ENCODE measurements at places on chromosomes 1 and 21. TPM values are rescaled to one million over a fixed set of nuclear protein-coding genes. Genes with fewer than 3 reads are reported as not detected.

Gene SPSB1
- 0.44 TPM for total RNA-seq

Gene RIPPLY3
- not detected for total RNA-seq

Gene TMEM200B
- total RNA-seq, result 0.94 TPM

Gene UBASH3A
- 28.2 TPM for total RNA-seq

Gene SLC2A5
- not detected for total RNA-seq

Gene MROH9
- not detected for total RNA-seq

All from activated CD8-positive, alpha-beta memory T cell treated with anti-CD3 and anti-CD28 coated beads for 36 hours (primary cell).